ENCODE measurements at places on chromosomes 7 and 10.

DNA sequence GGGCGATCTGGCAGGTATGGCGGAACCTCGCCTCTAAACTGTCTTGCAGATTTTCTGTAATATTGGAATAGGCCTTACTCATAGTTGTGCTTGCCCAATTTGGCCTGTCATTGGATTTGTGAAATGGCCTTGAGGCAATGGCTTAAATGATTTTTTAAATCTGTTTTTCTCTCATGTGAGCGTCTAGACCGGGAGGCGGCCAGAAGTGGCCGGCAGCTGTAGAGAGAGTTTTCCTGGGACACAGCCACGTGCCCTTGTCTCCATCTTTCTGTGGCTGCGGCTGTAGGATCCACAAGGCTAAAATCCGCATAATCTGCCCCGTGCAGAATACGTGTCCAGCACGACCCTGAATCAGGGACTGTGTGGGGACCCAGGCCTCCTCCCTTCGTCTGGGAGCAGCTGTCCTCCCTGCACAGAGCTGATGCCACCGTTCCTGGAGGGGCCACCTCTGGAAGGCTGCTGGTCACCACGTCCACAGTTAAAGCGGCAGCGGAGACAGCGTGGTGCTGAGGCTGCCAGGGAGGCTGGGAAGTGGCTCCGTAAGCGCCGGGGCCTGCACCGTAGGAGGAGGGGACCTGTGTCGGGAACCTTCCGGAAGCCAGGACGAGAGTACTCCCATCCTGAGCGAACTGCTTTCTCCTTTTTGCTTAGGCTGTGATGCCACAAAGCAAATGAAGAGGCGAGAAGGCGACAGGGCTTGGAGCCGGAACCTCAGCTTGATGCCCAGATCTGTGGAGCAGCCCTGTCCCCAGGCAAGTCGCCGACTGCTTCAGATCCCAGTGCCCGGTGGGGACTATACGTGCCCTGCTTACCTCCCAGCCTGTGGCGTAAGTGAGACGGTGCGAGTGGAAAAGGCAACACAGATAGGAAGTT, 99.8 kb downstream of the DYNC2I1 start:
- DNase-seq, result no peak

- no peak for DNase-seq
Observed at GRCh38 chr7:70573696-70574095, 558.2 kb upstream of the GALNT17 start.

DNA sequence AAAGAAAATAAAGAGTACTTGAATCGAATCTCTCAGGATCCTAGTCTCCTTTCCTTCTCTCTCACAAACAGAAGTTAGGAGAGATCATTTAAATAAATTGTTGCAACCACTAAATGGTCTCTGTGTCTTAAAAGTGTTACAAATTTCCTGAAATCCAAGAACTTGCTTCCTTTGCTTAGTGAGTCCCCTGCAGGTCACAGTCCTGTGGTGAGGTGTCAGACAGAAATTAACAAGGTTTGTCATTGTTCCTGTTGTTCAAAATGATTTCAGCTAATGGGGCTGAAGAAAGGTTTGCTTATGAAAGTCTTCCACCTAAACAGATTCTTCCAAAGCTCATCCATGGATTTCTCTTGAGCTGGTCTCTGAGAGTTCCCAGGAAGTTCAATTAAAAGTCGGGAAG, 151.6 kb upstream of the SLC26A5 start:
- DNase-seq, result peak; percentile 32

- DNase-seq, result no peak
Observed at GRCh38 chr7:27419581-27420177, 177.1 kb downstream of the EVX1 start.

- DNase-seq, result no peak
Observed at GRCh38 chr10:124747745-124748144, 3.6 kb upstream of the FAM53B start.

GRCh38 chr7:18828260-18828993, 289.0 kb downstream of the TWIST1 start:
- no peak for DNase-seq

DNA sequence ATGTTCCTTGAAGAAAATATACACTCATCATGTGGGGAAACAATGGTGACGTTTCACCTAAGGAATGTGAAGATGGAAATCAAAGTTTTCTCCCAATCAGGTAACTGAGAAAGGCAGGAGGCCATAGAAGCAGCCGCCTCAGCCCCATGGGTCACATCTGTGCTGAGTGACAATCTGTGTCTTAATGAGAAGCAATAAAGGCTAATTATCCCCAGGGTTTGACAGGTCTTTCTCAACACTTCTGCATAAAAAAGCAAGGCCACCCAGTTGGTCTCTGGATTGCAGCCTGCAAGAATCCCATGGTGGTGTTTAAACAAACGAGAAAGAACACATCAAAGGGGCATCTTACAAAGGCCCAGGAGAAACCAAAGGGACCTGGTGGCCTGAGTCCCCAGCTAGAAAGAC, 91.1 kb upstream of the TNS3 start:
- DNase-seq, result no peak

GRCh38 chr10:11557513-11557912, 53.9 kb downstream of the USP6NL start:
- DNase-seq, result no peak

GRCh38 chr10:117266812-117267211, 25.9 kb downstream of the SLC18A2 start:
- DNase-seq, result no peak

DNA sequence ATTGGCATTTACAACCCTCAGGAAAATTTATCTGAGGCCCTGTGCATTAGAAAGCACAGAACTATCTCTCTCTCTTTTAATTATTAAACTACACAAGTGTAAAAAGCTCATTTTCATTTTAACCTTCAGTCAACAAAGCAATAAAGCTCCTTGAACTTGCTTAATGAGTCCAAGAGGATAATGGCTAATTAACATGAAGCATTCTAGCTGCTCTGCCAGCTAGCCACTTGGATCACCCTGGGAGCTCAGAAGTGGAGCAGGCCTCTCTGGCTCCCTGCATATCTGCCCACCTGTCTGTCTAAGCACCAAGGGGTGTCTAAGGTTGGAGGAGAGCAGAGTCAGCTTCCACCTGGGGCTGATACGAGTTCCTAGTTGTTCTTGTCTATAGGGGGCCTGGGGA, 56.0 kb upstream of the SLC35G1 start:
- DNase-seq, result peak; percentile 47

DNA sequence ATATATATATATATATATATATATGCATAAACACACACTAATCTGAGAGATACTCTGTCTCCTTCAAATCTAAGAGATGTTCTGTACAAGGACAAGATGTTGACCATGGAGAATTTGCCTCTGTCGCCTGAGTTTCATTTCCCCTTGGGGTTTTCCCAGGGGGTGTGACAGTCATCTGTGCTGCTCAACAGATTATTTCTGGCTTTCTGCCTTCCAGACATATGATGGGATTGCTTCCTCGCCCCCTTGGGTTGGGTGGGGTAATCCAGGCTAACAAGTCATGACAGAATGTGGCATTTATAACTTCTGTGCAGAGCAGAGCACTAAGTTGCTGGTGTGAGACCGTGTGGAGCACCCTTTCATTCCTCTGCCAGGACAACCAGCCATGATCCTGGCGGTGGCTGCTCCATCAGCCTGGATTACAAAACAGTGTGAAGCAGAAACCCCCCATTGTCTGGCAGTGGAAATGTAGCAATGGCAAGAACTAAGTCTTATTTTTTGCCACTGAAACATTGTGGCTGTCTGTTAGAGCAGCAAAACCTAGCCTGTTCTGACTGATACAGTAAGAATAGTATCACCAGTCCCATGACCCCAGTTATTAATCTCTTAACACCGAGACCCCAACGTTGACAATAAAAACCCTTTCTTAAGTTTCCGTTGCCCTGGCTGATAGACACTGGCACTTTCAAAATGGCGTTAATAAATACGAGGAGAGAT, 13.7 kb upstream of the USP6NL start:
- no peak for DNase-seq

- DNase-seq, result no peak
Observed at GRCh38 chr10:99938563-99938962, 71.2 kb downstream of the DNMBP start.

- no peak for DNase-seq
Observed at GRCh38 chr7:4665661-4666060, 16.4 kb upstream of the FOXK1 start.
